GM18507 (cell line): ENCODE measurements at places on chromosomes 1 and 21.

DNA sequence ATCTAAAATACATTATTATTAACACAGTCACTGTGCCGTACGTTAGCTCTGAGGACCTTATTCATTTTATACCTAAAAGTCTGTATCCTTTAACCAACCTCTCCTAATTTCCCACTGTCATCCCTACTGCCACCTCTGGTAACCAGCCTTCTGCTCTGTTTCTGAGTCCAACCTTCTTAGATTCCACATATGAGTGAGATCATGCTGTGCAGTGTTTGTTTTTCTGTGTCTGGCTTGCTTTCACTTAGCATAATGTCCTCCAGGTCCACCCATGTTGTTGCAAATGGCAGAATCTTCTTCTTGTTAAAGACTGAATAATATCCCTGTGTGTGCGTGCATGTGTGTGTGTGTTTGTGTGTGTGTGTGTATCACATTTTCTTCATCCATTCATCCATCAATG lies 64.2 kb downstream of the ETS2 start:
- no peak for DNase-seq

GRCh38 chr1:48182439-48182838 lies 40.1 kb upstream of the SLC5A9 start:
- DNase-seq, result no peak

DNA sequence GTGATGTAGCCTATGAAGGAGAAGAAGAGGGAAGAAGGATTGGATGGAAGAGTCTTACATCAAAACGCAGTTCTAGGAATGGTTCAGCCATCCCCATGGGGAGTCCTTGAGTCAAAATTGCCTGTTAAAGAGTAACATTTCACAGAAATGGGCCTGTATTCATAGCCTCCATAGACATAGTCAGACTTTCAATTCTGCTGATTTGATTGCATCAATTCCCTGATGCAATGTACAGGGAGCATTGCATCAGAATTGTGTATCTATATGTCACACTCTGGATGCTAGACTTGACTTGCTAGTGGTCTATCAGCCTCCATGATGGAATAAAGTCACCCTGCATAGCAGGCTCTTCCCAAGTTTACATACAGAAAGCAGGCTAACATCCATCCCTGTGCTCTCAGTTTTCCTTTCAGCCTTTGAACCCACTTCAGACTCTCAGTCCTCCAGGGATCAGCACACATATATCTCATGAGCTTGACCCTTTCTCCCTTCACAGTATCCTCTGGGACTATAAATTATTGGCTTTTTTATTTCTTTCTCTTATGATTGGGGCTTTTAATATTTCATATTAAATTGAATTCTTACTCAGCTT lies 1111.7 kb upstream of the B3GALT2 start:
- DNase-seq, result no peak

GRCh38 chr1:115647047-115647446 lies 5.3 kb downstream of the VANGL1 start:
- no peak for DNase-seq

DNA sequence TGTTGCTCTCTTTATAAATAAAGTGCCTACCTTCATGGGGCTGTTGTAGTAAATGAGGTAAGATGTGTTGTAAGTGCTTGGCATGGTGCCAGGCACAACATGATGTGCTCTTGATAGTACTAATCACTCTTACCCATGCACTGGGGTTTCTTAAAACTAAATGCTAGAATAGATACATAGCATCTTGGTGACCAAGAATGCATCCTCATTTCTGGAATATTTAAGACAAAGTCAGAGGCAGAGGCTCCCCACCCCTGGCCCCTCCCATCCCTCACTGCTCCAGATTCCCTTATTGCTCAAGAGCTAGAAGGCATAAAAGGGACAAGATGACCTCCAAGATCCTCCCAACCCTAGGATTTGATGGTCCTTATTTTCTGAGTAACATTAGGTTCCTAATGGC lies 61.3 kb downstream of the GLUL start:
- no peak for DNase-seq

GRCh38 chr21:31558189-31558961 lies 101.1 kb upstream of the SOD1 start:
- no peak for DNase-seq

DNA sequence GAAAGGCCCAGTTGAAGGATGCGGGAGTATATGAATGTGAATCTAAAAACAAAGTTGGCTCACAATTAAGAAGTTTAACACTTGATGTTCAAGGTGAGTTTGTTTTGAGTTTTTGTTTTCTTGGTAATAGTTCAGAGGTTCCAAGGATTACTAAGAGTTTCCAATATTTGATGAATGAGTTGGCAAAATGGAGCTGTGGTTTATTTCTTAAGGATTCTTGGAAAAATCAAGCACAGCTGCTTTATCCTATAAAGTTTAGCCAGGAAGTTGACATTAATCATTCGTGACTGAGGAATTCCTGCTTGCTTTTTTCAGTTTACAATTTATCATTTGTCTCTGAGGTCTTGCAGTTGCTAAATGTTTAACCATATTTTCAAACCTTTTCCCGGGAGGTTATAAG lies 15.1 kb downstream of the VCAM1 start:
- no peak for DNase-seq

DNA sequence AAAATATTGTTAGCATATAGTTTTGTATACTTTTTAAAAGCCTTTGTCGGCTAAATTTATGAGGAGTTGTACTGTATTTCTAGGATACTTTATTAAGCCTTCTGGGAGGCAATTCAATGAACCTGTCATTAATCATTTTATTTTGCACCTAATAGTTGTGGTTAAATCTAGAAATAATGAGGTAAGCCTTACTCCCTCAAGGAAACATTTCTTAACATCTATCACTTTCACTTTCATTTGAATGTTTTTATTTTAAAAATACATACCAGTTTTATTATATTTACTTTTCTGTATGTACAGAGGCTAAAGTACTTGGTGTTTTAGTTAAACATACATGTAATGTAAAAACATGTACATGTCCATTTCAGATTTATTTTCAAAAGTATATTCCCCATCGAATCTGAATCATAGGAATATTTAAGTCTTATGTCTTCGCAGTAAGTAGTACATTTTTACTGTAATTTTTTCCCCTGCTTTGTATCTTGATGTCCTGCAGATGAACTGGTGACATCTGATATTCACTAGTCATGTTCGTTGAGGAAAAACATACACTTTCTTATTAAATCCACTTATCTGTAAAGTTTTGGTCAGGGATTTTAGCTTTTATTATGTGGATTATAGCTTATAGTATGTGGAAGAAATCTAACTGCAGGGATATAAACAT lies 82.8 kb downstream of the DISP1 start:
- no peak for DNase-seq

DNA sequence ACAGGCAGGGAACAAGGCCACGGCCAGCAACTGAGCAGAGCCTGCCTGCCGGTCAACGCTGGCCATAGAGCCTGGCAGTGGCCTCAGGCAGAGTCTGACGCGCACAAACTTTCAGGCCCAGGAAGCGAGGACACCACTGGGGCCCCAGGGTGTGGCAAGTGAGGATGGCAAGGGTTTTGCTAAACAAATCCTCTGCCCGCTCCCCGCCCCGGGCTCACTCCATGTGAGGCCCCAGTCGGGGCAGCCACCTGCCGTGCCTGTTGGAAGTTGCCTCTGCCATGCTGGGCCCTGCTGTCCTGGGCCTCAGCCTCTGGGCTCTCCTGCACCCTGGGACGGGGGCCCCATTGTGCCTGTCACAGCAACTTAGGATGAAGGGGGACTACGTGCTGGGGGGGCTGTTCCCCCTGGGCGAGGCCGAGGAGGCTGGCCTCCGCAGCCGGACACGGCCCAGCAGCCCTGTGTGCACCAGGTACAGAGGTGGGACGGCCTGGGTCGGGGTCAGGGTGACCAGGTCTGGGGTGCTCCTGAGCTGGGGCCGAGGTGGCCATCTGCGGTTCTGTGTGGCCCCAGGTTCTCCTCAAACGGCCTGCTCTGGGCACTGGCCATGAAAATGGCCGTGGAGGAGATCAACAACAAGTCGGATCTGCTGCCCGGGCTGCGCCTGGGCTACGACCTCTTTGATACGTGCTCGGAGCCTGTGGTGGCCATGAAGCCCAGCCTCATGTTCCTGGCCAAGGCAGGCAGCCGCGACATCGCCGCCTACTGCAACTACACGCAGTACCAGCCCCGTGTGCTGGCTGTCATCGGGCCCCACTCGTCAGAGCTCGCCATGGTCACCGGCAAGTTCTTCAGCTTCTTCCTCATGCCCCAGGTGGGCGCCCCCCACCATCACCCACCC lies at the start of gene TAS1R3:
Gene TAS1R3, plus strand, starts transcription at position 213 of the 898 bp plus-strand sequence. Its CDS starts 66 bp downstream, at position 279.
- DNase-seq, result no peak

- no peak for DNase-seq
Observed at GRCh38 chr1:48889615-48890014, 112.9 kb upstream of the BEND5 start.

- DNase-seq, result no peak
Observed at GRCh38 chr1:90826024-90826423, 108.9 kb upstream of the BARHL2 start.

GRCh38 chr1:161193561-161194235 lies 5.2 kb downstream of the ADAMTS4 start:
- DNase-seq, result no peak

DNA sequence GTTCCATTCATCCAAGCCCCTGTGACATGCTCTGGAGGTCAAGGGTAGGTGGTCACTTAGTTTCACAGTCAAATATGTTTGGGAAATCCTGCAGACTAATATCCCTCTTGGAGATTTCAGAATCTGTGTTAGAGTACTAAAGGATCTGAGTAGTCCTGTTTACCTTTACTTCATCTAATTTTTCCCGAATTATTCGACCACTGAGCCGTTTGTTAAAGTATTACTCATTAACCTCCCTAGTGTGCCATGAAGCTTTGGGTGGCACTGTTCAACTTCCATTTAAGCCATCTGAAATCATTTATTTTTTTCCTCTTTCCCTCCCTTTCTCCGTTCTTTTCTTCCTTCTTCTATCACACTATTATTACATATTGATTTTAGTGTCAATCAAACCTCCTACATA lies 109.9 kb downstream of the NGF start:
- DNase-seq, result no peak
